ENCODE measurements at places on chromosomes 13 and 19.
A peak's percentile ranks its signal among the peaks of the same experiment; 100 is the strongest.

DNA sequence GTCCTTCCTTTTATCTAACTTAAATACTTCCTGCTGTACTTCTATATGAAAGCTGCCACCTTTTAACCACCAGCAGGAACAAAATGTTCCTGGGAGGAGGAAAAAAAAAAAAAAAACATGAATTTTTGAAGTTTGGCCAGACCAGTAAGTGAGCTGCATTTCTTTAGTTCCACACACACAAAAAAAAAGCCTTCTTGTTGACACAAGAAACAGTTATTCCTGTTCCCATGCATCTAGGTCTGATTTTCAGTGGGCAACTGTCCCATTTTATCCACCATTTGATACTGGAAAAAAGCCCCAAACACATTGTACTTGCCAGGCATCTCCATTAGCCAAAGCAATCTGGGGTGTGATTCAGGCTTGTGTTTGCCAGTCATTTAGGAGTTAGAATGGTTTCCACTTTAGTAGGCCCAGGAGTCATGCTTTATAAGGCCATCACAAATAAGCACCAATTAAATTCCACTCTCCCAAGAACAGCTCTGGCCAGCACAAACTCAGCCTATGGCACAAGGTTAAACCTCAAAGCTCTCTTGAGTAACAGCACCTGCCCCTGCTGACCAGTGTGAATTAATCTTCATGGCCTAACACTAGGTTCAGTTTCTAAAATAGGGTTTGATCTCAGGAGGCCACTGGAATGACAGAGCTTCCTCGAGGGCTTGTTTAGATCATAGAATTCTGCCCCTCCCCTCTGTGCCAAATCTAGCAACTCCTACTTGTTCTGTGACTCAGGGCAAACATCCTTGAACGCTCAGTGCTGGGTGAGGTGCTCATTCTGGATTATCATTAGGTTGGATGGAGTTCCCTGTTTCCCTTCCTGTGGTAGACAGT is 67.1 kb downstream of the NUFIP1 start:
- DNase-seq, result no peak

DNA sequence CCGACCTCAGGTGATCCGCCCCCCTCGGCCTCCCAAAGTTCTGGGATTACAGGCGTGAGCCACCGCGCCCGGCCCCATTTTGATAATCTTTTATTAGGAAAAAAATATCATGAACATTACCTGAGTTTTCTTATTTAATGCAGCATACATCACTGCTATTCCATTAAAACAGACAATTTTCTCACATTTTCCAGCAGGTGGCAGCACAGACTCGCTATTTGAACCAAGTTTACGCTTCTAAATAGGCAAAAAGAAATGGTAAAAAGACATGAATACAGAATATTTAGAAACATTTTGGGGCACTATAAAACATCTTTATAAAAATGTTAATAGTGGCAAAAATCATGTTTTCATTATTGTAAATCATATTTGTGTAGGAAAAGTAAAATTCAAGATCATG is 903.1 kb downstream of the SLITRK6 start:
- DNase-seq, result peak; percentile 22

- no peak for DNase-seq
Observed at GRCh38 chr13:26600343-26600742, 42.9 kb downstream of the WASF3 start.

DNA sequence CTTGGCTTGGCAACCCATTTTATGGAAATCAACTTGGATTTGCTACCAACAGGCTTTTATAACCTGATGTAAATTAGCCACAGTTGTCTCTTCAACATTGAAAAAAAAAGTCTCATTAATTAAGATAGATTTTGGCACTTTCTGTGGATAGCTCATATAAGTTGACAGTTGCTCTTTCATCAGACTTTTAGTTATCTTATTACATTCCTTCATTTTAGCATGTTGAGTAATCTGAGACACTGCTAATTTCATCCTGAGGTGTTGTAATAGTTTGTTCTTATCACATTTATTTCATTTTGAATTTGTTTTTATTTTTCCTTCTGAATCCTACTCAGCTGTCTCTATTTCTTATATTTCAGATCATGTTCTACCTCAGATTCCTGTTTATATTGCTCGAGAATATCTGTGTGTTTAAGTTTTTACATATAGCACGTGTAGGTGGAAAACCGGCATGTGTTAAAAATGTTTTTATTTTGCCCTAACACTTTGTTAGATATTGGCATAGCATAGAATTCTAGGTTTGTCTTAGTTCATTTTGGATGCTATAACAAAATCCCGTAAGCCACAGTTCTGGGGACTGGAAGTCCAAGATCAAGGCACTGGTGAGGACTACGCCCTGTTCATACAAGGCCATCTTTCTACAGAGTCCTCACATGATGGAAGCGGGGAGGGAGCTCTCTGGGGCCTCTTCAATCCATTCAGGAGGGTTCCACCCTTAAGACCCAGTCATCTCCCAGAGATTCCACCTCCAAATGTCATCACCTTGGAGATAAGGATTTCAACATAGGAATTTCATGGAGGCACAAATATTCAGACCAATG is 239.4 kb downstream of the COL4A1 start:
- DNase-seq, result no peak

DNA sequence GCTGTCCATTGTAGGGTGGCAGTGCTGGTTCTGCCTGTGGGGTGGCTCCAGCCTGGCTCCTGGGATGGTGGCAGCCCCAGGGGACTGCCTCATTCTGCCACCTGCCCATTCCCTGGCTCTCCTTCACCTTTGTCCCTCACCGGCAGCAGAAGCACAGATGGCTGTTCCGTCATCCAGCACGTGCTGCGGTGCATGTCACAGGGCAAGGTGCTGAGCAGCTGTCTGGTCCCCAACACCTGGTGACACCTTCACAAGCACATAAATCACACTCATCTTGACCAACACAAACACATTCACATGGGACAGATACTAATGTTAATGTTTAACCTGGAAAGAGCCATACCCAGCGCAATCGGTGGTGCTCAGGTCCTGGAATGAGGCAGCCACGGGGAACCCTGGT is 126.8 kb downstream of the UQCRFS1 start:
- DNase-seq, result no peak

DNA sequence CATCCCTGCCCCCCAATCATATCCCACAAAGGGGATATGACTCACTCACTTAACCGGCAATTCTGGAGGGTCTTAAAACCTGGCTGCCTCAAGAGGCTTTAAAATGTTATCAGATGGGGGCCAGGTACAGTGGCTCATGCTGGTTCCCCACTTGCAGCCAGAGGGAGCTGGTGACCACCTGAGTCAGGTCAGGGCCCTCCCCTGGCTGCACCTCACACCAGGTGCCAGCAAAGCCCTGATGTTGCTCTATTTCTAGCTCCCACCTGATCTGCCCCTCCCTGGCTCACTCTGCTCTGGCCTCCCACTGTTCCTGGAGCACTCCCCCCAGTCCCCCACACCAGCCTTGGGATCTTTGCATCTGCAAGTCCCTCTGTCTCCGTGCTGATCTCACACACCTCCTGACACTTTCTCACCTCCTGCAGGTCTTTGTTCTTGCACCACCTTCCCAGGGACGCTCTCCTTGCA is 14.2 kb downstream of the HPN start:
- no peak for DNase-seq

DNA sequence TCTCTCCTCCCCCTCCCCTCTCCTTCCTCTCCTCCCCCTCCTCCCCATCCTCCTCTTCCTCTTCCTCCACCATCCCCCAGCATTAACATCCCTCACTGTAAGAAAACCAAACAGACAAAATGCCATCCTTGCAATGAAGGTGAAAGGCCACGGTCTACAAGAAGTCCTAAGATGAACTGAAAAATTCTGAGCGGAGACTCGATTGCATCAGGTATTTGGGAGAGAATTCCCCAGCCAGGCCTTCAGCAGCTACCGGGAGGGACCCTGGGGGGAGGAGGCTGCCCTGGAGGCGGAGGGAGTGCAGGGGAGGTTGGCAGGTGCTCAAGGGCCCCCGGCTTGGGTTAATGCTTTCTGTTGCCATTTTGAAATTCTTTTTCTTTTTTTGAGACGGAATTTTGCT is 10.1 kb upstream of the TIMM44 start:
- DNase-seq, result no peak

DNA sequence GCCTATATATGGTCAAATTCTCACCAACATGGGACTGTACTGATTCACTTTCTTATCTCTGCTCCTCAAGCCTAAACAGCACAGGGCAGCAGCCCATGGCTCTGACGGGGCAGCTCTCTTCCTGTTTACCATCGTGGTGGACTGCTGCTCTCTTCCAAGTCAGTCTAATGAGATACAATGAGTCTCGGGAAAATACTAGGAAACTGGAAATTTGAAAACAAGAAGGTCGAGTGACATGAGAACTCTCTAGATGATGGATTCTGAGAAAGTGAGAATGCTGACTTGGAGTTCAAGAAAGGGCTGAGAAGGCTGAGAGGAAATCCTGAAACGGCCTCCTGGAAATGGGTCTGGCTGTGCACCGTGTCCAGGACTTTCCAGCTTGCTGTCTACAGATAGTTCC is 122.8 kb upstream of the ARGLU1 start:
- DNase-seq, result no peak

DNA sequence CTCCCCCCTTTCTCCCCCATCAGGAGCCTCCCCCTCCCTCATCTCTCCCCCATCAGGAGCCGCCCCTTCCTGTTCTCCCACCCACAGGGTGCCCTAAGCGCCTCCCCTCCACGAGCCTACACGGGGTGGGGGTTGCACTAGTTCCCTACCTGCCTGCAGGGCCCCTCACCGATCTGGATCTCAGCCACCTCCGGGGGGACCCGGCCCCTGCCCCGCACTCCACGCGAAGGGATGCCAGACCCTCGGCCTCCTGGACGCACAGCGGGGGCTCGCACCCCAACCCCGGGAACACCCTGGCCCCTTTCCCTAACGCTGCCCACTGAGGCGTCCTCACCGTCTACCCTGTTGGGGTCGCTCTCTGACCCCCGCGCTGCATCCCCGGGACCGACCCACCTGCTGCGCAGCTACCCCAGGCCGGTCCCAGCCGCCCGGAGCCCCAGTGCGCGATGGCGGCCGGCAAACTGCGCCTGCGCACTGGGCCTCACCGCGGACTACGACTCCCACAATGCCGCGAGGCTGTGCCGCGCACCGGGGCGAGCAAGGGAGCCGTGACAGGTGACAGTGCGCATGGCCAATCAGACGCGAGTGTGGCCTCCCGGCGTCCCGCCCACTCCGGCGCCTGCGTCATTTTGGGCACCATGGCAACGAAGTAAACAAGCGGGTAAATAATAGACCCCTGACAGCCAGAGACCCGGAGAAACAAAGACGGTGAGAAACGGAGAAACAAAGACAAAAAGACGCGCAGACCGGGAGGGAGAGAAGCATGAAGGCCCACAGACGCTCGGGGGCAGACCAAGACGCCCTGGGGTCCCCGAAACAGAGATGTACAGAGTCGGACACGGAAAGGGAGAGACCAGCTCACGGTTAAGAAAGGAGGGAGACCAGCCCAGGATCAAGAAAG is at the start of gene ZSCAN18:
TSS of gene ZSCAN18 (minus strand) at position 451 of the 901 bp plus-strand sequence. CDS start 7,964 bp downstream, outside the sequence.
- DNase-seq, result peak; percentile 98

- peak; percentile 42 for DNase-seq
Observed at GRCh38 chr19:34317311-34317927, 47.6 kb upstream of the GPI start.

DNA sequence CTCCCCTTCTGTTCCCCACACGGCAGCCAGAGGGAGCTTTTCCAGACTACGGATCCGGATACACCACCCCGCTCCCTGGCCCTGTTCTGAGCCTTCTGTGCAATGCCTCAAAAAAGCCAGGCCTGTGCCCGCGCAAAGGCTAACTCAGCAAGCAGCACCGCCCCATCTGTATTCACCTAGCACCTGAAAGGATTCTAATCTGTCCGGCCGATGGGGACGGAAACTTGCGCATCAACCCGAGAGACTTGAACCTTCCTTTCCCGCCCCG is 589 bp downstream of the ZBTB45 start:
- DNase-seq, result peak; percentile 60

GRCh38 chr13:75160984-75161383 is 321.0 kb downstream of the TBC1D4 start:
- DNase-seq, result no peak

All from CD4-positive, alpha-beta T cell treated with Interleukin-17A for 1 hour (primary cell).